ENCODE measurements at places on chromosomes 12 and 14.

DNA sequence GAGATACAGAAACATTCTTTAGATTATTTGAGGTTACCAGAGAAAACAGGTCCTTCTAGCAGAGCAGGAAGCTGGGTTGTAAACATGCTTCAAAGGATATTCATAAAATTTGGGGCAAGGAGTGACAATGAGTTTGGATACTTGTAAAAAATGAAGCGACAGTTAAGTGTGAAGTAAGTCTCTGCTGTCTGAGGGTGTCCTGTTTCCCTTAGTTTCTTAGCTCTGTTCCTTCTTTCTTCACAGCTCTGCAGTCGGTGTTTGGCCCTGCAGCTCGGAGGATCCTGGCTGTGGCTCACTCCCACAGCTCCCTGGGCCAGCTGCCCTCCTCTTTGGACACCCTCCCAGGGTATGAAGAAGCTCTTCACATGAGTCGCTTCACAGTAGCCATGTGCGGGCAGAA lies 10.8 kb downstream of the TMEM52B start:
- no peak overlapping the region for H3K4me3 ChIP-seq
- H3K36me3 ChIP-seq, result no peaks in the 10 kb centered on the region
- DNase-seq, result no peak
- H3K27ac ChIP-seq, result no peak overlapping the region
- peaks cover 3% of the 10 kb centered on the region for H3K27me3 ChIP-seq
- H3K4me1 ChIP-seq, result peaks cover 14% of the 10 kb centered on the region

DNA sequence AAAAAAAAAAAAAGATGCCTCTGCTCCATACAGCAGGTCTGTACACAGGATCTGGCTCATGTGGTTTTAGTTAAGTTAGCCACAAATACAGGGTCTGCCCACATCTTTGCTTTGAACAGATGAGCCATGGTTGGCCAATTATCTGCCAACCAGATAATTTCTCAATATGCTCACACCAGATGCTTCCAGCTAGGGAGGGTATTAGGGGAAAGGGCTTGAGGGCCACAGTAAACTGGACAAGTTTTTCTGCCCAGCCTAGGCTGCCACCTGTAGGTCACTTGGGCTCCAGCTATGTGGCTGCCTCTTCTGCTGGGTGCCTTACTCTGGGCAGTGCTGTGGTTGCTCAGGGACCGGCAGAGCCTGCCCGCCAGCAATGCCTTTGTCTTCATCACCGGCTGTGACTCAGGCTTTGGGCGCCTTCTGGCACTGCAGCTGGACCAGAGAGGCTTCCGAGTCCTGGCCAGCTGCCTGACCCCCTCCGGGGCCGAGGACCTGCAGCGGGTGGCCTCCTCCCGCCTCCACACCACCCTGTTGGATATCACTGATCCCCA lies 776 bp downstream of the RDH5 start:
- H3K27ac ChIP-seq, result no peak overlapping the region
- DNase-seq, result peak; percentile 38
- peaks cover 26% of the 10 kb centered on the region for H3K27me3 ChIP-seq
- peaks cover 29% of the 10 kb centered on the region for H3K36me3 ChIP-seq
- peaks cover 36% of the 10 kb centered on the region for H3K4me1 ChIP-seq
- H3K4me3 ChIP-seq, result no peak overlapping the region

- no peak overlapping the region for H3K27ac ChIP-seq
- H3K36me3 ChIP-seq, result no peaks in the 10 kb centered on the region
- DNase-seq, result no peak
- no peaks in the 10 kb centered on the region for H3K27me3 ChIP-seq
- no peaks in the 10 kb centered on the region for H3K4me1 ChIP-seq
These were observed 111.3 kb upstream of the GARIN2 start for GRCh38 chr14:67077921-67078320.

GRCh38 chr12:76586764-76587395 lies 27.3 kb upstream of the OSBPL8 start:
- H3K36me3 ChIP-seq, result no peaks in the 10 kb centered on the region
- no peak overlapping the region for H3K27ac ChIP-seq
- H3K4me3 ChIP-seq, result no peak overlapping the region
- H3K4me1 ChIP-seq, result no peaks in the 10 kb centered on the region
- DNase-seq, result peak; percentile 16
- no peaks in the 10 kb centered on the region for H3K27me3 ChIP-seq

DNA sequence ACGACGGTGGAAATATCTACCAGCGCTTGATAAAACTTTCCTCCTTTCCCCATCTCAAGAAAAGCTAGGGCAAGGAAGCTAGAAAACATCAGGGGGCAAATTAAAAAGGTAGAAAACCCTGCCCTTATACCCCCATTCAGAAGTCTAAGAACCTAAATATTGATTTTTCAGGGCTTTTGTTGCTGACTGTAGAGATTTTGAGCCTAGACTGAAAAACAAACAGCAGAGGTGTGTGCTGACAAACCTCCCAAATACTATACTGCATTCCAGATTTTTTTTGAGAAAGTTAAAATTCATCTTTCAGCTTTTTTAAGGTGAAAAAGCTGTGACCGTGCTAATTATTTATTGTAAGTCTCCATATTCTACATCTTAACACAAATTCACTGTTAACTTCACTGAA lies 478.3 kb upstream of the SOX5 start:
- H3K4me1 ChIP-seq, result no peaks in the 10 kb centered on the region
- no peaks in the 10 kb centered on the region for H3K36me3 ChIP-seq
- no peak overlapping the region for H3K4me3 ChIP-seq
- H3K27ac ChIP-seq, result no peak overlapping the region
- no peak for DNase-seq

DNA sequence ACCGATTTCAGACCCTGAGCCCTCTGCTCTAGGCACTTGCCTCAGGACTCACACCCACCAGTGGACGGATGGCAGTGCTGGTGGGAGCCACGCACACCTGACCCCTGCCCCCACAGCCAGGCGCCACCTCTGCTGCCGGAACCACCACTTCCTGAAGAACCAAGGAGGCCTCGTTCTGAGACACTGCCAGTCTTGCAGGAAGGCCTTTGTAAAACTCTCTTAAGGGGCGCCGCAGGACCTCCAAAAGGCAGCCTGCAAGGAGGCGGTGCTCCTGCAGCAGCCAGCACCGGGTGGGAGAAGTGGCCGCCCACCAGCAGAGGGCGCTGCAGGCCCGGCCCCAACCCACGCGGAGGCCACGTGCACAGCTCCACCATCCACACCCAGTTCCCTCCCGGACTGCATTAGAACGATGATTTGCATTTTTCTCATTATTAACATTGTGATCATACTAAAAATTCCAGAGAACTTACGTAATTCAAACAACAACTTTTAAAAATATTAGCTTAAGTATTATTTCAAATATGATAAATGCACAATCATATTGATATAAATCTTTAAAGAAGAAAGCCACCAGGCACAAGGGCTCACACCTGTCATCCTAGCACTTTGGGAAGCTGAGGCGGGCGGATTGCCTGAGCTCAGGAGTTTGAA lies 12.8 kb downstream of the STX2 start:
- H3K4me1 ChIP-seq, result no peaks in the 10 kb centered on the region
- H3K27me3 ChIP-seq, result peaks cover 1% of the 10 kb centered on the region
- H3K36me3 ChIP-seq, result no peaks in the 10 kb centered on the region
- no peak overlapping the region for H3K27ac ChIP-seq

Data from endothelial cell (in vitro differentiated cells).